ENCODE measurements at places on chromosomes 2 and 18.

GRCh38 chr18:76956648-76957047 lies 134.3 kb downstream of the ZNF236 start:
- no peak for DNase-seq

DNA sequence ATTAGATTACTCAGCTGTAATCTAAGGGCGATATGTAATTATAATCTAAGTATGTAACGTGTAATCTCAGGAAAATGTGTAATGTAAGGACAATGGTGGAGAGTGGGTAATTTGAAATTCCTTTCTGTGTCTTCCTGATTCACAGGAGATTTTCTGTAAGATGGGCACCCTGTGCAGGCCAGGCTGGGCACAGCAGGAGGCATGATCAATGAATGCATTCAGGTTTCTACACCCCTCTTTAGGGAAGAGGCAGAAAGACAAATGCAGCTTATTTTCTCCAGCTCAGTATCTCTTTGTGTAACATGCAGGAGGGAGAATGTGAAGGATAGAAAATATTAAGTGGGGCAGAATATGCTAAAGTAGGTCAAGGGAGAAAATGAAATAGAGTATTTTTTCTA lies 320.1 kb downstream of the PIK3C3 start:
- no peak for DNase-seq

- DNase-seq = no peak
Observed at GRCh38 chr2:46025676-46026075, 271.5 kb upstream of the EPAS1 start.

DNA sequence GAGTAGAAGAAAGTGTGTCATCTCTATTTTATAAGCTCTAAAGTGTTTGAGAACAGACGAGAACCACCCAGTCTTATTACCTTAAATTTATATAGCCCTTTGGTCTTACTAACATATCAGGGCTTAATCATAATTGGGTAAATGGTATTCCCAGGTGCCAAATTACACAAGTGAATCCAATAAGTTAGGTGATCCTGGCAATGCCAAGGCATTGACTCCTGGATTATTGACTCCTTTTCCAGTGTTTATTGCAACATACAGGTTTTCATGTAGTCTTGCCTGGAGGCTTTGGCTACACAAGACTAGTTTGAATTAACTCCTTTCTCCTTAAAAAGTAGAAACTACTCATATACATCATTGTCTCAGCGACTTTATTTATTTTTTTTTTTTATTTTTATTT lies 59.7 kb upstream of the MAPRE2 start:
- DNase-seq = no peak

DNA sequence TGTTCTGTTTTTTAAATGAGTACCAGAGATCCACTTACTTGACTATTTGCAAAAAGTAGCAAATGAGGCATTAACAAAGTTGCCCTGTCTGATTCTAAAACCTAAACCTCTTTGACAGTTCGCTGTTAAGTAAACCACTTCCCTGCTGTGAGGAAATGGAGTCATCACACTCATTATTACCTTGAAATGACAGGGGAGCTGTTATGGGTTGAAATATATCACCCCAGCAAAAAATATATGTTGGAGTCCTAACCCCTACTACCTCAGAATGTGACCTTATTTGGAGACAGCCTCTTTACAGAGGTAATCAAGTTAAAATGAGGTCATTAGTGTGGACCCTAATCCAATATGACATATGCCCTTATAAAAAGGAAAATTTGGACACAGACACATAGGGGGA lies 36.1 kb downstream of the DHRS9 start:
- DNase-seq = no peak

DNA sequence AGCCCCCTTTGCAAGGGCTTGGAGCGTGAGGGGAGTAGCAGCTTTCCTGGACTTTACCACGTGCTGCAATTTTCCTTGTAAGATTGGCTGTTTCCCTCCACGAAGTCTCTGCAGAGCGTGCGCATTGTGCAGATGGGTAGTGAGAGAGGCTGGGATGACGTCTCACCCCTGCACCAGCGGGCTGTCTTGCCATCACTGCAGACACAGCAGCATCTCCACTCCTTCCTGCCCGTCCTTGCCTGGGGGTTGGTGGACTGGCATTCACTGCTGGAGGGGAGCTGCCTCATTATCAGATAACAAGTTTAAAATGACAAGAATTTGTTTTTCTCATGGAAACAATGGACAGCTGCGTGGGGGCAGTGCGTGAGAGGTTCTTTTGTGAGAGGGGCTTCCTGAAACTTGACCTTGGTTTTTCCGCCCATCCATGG lies 45.3 kb upstream of the HS6ST1 start:
- no peak for DNase-seq

DNA sequence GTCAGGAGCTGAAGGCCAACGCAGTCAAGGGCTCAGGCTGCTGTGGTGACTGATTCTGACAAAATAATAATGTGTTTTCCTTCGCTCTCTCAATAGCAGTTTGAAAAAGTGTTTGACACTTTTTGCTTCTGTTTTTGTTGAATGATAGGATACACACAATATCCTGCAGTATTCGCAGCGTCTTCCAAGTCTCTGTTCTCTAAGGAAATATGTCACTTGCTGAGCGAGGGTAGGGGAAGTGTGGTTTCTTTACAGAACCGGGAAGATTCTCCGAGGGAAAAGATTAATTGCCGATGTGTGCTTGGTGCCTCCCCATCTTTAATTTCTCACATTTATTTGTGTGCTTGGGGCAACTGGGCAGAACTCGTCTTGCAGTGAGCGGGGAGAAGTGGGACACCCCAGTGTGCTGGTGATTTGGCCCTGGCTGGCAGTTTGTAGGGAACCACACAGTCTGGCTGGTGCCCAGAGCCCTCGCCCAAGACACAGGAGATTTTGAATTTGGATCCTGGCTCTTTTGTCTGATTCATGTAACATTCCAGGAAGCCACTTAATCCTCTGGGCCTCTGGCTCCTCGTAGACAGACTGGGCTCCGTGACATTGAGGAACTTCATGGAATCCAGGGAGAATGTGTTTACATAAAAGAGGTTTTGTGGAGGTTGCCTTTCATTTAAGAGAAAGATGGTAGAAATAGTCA lies 169.4 kb downstream of the LDLRAD4 start:
- no peak for DNase-seq

- DNase-seq = no peak
Observed at GRCh38 chr2:202703091-202703490, 68.3 kb downstream of the FAM117B start.

DNA sequence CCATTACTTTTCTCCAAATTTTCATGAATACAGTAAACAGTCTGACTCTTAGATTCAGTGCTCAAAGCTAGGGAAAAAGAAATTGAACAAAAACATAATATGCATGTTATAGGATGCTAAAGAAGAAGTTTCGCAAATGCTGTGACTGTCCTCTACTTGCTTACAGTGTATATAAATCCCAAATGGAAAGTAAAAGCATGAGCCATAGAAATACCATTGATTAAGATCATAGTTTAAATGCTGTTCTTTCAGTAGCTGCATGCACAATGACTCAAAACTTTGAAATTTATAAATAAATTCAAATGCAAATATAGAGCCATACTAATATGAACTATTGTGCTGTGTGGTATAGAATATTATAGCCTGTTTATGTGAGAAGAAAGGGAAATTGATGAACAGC lies 1113.9 kb upstream of the ACVR2A start:
- no peak for DNase-seq

DNA sequence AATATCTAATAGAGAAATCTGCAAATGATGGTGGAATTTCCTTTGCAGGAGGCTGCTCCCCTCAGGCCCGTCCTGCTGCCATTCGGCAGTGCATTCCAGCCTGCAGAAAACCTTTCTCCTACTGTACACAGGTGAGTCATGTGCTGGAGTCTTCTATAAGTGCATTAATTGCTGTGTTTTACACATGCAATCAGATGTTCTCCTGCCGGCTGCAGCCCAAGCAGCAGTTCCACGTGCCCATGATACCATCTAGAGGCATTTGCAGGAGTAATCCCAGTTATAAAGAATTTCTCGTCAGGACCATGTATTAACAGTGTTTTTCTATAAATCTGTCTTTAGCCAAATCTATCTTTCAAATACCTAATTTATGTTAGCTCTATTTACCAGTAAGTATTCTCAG lies 304.7 kb upstream of the HNMT start:
- DNase-seq = no peak

GRCh38 chr2:139477618-139478017 lies 697.4 kb upstream of the NXPH2 start:
- DNase-seq = no peak

DNA sequence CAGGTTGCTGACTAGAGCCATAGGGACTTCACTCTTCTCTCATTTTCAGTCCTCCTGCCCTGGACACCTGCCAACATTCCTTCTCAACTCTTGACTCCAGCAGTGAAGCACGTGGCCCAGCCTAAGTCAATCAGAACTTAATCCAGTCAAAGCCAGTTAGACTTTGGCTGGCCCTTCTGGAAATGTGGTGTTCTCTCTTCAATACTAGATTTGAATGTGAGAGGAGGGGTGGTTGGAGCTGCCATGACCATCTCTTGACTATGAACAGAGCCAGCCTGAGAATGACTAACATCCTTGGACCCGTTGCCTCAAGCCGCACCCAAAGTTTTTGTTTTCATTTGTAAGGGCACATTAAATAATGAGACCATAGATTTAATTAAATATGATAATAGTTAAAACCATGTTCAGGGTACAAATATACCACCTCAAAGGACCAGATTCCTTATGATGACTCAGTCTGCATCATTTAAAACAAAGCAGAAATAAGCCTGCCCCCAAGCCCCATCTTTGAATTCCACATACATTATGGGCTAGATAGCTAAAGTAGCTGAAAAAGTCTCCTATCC lies 49.7 kb upstream of the RASGRP3 start:
- no peak for DNase-seq

DNA sequence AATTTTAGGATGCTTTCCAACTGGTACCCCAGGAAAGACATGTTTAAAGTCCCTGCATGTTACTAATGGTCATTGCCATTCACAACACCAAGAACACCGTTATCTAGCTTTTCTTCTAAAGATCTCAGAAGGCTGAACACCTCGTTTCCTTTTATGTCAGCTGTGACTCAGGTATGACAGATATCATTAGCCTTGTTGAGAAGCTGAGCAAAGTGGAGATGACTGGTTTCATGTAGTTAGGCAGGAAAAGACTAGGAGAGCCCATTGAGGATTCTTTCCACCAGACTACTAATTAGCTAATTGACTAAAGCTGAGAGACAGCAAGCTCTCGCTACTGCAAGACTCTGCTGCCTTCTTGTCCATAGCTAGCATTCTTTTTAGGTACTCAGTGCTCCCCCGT lies 32.0 kb upstream of the ARL5A start:
- no peak for DNase-seq

- DNase-seq = no peak
Observed at GRCh38 chr2:240140920-240141319, 462 bp upstream of the OTOS start.

GRCh38 chr18:20963027-20963426 lies 148.6 kb downstream of the ROCK1 start:
- no peak for DNase-seq

- no peak for DNase-seq
Observed at GRCh38 chr2:182117196-182117595, 131.5 kb downstream of the PPP1R1C start.

DNA sequence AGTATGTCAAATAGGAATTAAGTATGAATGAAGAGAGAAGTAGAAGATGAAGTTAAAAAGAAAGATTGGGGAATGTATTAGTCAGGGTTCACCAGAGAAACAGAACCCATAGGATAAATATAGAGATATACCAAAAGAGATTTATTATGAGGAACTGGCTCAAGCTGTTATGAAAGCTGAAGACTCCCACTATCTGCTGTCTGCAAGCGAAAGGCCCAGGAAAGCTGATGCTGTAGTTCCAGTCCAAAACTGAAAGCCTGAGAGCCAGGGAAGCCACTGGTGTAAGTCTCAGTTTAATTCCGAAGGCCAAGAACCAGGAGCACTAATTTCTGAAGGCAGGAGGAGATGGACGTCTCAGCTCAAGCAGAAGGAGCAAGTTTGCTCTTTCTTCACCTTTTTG lies 200.9 kb upstream of the FN1 start:
- no peak for DNase-seq

GRCh38 chr2:69805887-69806286 lies 23.6 kb upstream of the GMCL1 start:
- no peak for DNase-seq

DNA sequence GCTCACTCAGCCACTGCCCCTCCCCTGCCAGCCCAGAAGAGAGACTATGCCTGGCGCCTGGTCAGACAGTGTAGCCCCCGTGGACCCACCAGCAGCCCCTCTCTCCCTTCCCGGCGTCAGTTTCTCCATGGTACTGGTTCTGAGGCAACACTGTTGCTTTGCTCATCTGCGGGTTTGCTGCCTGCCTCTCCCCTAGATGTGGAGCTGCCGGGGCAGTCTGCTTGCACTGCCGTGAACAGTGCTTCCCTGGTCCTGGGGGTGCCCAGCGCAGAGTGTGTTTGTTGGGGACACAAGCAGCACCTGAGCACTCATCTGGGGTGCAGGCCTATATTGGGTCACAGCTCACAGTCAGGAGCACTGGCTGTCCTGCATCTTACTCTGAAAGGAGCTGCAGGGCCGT lies 309.9 kb downstream of the NDUFA10 start:
- DNase-seq = no peak

- DNase-seq = no peak
Observed at GRCh38 chr2:173760553-173760952, 204.6 kb downstream of the SP3 start.

DNA sequence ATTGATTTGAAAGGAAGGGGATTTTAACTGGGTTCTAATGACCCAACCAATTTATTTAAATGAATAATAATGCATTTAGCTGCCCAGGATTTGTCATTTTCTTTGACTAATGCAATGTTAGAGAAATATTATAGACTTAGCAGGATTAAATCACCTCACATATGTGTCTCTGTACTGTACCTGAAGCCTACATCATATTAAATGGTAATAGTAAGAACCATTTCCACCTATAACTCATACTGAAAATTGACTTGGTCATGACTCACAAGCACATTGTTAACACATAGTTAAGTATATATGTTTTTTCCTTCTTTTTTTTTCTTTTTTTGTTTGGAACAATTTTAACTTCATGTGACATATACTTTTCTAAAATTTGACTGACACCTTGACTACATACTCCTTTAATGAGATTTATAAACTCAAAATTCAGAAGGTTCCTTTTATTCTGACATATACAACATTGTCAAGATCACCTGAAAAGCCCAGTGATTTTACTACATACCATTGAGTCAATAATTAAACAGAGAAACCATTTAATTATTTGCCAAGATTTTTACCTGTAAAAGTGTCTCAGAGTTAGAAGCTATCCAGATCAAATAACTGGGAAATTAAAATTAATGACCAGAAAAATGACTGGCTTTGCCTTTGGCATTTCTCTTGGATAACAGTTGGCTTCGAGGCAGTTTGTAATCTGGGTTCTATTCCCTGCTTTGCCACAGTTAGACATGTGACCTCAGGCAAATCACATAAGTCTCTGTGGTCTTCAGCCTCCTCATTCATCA lies 58.8 kb upstream of the CDC42EP3 start:
- DNase-seq = no peak

All from activated T-helper 1 cell treated with anti-CD3 and anti-CD28 coated beads, Interleukin-2, amount 50 U/mL, for 16 hours (primary cell).